ENCODE measurements at places on chromosomes 7 and 10.

- no peak for DNase-seq
These were observed 41.3 kb downstream of the LRMDA start for GRCh38 chr10:75472685-75473084.

GRCh38 chr7:111855161-111855841 is 293.0 kb upstream of the IMMP2L start:
- DNase-seq, result no peak

DNA sequence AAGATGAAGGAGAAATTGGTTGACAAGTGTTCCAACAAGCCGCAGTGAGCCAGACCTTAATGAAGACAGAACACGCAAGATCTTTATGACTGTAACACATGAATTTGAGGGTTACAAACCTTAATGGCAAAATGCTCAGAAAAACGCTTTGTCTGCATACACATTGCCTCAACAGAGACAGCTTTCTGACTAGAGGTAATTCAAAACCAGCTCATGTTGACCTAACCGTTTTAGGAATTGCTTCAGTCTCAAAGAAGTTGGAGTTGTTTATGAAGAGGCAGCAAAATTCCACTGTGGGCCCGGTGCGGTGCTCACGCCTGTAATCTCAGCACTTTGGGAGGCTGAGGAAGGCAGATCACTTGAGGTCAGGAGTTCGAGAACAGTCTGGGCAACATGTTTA is 2.2 kb upstream of the GTF2I start:
- no peak for DNase-seq

- DNase-seq, result no peak
These were observed 59.6 kb upstream of the LYZL1 start for GRCh38 chr10:29229258-29229705.

DNA sequence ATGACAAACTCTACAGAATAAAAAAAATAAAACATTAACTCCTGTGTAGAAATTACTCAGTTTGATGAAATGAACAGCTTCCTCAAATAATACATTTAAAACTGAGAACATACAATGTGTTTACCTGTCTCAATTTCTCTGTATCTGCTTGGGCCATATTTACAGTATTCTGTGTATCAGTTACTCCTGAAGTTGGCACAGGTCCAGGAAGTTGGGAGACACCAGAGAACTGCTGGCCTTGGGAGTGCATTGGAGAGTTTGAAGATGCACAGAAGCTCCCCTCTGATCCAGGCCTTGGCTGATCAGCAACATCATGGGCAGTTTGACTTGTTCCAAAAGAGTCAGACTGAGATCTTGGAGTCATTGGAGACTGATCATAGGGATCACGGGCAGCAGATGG is 155.1 kb downstream of the GALNT11 start:
- no peak for DNase-seq

GRCh38 chr7:115078386-115078785 is 156.5 kb downstream of the MDFIC start:
- no peak for DNase-seq
